ENCODE measurements at places on chromosomes 6 and 20.

GRCh38 chr6:43367245-43367984 lies 2.0 kb downstream of the ZNF318 start:
- DNase-seq: no peak

- DNase-seq: no peak
These were observed 43.1 kb upstream of the ZNF337 start for GRCh38 chr20:25739615-25740320.

DNA sequence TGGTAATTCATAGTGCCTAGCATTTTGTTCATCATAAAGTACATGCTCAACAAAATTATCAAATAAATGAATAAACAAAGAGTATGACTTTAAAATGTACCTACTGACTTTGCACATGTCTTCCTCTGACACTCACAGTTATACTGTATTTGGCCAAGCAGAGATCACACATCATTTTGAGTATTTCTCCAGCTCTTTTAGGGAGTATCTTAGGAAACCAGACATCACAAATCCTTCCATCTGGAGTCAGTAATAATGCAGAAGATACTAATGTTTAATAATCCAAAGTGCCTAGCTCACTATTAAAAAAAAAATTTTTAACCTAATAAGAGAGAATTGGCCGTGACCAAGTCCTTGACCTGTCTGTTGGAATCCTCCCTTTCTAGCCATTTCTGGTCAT lies 154.6 kb downstream of the ZNF217 start:
- no peak for DNase-seq

DNA sequence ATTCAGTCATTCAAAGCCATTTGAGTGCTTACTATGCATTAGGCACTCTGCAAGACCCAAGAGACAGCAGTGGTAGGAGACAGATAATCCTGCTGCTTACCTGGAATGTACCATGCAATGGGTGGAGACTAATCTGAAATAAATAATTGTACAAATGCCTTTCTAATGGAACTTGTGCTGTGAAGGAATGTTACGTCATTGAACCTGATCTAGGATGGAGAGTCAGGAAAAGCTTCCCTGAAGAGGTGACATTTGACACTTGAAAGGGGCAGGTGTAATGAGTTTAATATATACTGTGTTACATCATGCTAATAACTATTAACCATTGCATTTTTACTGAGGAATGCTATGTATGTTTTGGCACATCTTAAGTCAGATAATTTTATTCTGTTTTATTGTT lies 491.0 kb upstream of the FLRT3 start:
- DNase-seq: no peak

DNA sequence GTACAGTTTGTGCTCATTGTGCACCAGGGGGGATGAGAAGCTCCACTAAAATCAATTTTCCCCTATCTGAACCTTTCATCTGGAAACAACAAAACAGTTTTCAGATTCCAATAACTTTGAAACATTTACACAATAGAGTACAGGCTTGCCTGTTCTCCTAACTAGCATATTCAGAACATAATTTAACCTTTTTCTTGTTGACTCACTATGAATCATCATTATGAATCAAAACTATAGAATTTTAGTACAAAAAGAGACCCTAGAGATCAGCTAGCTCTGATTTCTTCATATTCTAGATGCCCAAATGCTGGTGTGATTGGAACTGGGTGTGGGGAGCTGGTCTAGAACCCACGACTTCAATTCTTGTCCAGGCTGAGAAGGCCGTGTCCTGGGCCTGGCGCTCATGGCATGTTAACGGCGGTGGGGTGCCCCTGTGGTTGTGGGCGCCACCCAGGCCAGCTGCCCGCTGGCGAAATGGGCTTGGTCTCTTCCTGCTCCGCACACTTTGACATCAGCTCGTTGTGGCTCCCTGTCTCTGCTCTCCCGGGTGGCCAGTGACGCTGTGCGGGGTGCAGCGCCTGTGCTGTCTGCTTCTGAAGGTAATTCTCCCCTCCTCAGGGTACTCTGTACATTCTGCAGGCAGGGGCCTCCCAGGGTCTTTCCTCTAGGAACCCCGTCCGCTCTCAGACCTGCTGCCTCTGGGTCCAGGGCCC lies 29.9 kb upstream of the AGPAT4 start:
- no peak for DNase-seq

DNA sequence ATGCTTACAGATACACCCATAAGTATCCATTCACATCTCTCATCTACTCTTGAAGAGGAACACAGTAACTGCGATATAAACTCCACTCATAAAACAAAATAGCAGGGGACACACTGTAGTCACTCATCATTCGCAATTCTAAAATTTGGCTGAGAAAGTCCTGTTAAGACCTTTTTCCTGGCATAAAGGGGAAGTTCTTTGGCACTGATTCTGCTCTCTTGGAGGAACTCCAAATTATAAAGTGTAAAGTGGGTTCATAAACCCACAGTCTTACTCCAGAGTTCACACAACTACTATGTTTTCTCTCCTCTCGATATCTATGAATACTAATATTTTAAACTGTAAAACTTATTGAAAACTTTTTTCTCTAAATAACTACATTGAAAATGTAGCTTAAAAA lies 80.6 kb downstream of the ADGB start:
- DNase-seq: peak; percentile 14

DNA sequence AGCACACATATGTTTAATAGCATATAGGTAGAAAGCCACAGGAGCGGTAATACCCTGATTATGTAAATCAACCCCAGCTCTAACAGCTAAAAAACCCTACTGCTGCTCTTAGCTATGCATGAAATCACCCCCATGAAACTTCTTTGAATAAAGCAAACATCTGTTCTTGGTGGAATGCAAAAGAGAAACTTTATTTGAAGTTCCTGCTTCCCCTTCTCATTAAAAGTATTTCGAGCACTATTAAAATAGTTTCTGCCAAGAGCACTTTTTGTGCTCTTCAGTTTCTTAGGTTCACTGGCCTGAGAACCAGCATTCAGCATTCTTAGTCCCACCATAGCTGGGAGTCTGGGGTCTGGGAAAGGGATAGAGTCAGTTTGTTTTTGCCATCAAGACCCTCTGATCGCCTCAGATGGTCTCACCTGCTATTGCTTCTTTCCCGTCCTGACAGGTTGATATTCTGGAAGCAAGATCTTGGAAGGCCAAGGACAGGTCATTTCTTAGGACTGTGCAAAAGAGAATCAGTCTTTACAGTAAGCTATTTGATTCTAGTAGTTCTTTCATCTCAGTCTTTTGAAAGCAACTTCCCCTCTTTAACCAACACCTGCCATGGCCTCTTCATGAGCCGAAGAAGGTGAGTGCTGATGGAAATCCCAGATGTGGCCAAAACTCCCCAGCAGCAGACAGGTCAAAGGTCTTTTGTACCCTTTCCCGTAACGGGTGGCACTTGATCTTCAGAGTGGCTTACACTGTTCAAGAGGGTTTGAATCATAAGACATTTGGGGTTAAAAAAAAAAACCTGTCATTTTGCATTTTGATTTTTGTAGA lies 76.5 kb upstream of the TMEM170B start:
- DNase-seq: no peak

DNA sequence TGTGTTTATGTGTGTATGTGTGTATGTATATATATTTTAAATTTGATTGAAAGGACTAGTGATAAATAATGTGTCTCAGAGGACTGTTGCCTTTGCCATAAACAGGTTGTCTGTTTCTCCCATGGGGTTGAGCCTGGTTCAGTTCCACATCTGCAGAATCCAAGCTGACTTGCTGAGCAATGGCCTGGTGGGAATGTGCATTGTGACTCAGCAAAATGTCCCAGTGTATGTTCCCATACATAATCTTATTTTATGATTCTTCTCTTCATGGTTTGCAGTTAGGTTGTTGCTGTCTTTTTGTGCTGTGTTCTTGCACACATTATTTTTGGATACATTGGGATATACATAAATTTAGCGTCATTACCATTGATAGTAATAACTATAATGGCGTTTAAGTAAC lies 115.6 kb upstream of the SLC24A3 start:
- no peak for DNase-seq

- no peak for DNase-seq
These were observed 155.2 kb upstream of the INSM1 start for GRCh38 chr20:20212675-20213096.

GRCh38 chr6:115796061-115796460 lies 264.6 kb downstream of the FRK start:
- no peak for DNase-seq

GRCh38 chr6:4281341-4282293 lies 146.2 kb upstream of the ECI2 start:
- peak; percentile 24 for DNase-seq

DNA sequence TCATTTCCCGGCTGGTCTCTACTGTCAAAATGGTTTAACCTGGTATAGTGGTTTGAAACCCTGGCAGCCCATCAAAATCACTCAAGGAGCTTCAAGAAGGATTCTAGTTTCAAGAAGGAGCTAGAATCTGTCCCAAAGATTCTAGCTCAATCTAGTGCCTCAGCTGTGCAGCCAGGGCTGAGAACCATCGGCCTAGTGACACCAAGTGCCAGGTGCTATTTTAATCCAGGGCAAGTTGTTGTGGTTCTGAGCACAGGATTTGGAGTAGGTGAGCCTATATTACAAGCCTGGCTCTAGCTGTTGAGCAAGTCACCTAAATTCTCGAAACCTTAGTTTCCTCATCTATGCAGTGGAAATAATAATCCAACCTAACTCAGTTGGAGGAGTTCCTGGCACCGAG lies 3.7 kb downstream of the MOCS1 start:
- no peak for DNase-seq

DNA sequence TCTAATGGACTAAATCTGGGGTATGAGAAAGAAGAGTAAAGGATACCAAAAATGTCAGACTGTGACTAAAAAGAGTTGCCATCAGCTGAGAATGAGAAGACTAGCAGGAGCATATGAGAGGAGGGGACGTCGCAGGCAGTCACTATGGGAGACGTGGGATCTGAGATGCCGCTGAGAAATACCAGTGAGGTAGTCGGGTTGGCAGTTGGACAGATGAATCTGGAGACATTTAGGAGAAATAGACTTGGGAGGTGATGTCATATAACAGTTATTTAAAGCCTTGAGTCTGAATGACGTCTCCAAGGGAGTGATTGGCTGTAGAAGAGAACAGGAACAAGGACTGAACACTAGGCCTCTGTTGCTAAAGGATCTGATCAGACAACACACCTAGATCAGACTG lies 51.5 kb upstream of the TRIM26 start:
- peak; percentile 19 for DNase-seq

DNA sequence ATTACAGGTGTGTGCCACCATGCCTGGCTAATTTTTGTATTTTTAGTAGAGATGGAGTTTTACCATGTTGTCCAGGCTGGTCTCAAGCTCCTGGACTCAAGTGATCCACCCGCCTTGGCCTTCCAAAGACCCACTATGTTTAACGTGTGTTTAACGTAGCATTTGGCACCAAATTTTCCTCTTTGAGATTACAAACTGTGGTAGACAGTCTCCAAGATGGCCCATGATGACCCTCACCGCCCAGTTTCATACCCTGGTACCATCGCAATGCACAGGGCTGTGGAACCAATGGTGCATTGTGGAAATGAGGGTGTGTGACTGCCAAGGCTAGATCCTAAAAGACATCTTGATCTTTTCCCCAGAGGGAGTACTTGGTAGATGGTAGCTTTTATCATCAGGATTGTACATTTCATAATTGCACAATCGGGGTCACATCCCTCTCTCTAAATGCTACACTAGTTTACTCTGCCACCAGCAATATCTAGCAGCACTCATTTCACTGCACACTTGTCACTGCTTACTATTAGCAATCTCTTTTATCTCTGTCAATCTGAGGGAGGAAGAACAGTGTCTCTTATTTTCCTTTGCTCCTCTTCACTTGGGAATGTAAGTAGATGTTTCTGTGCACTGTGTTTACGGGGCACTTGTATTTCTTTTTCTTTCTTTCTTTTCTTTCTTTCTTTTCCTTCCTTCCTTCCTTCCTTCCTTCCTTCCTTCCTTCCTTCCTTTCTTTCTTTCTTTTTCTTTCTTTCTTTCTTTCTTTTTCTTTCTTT lies 96.9 kb downstream of the NOL4L start:
- no peak for DNase-seq

DNA sequence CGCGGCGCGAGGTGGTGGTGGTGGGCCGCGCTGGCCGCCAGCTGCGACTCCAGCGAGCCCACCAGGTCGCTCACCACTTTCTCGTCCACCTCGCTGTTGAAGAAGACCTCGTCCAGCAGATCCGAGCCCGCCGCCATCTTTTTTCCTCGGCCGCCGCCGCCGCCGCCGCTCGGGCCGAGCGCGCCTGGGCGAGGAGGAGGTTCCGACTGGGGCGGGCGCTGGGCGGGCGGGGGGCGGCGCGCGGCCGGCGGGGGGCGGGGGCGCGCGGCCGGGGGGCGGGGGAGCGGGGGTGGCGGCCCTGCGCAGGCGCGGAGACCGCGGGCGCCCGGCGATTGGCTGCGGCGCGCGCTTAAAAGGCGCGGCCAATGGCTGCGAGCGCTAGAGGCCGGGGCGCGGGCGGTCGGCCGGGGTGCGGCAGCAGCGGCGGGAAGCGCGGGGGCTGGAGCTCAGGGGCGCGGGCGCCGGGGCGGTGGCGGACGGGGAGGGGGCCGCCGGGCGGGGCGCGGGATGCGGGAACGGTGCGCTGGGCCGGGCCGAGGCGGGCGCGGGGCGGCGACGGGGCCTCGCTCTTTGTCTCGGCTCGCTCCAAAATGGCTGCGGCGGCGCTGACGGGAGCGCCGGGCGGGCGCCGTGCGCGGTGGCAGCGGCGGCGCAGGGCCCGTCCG lies at the start of gene TAF4:
TAF4 (minus strand) TSS at position 208 of the 665 bp plus-strand sequence; CDS start at position 137, 71 bp downstream.
- peak; percentile 48 for DNase-seq

- no peak for DNase-seq
These were observed at the start of gene RSPO3 for GRCh38 chr6:127118298-127119101. TSS of gene RSPO3 (plus strand) at chr6:127118671. CDS start at chr6:127119193, 522 bp downstream.

DNA sequence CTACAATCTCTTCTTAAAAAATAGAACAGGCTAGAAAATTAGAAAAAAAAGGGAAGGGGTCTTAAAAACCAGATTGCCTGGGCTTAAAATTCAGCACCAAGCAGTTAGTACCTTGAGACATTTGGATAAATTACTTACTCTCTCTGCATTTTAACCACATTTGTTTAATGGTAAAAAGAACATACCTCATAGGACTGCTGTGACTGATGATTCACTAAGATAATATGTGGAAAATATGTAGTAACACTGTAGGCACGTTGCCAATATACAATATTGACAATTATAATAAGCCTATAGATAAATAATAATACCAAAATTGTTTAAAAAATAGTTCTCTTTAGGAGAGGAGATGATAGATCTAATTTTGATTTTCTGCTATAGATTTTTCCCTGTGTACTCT lies 750.4 kb downstream of the TENT5A start:
- DNase-seq: no peak
